Activated CD4-positive, alpha-beta T cell treated with anti-CD3 and anti-CD28 coated beads, Interleukin-2, amount 10 ng/mL, durations not matched to agents 24 days and 14 days (primary cell): ENCODE measurements at places on chromosomes 12 and 14. TPM values are rescaled to one million over a fixed set of nuclear protein-coding genes. Genes with fewer than 3 reads are reported as not detected.
A peak's percentile ranks its signal among the peaks of the same experiment; 100 is the strongest.

GRCh38 chr12:22103418-22103817 is 57.4 kb downstream of the CMAS start:
- H3K27ac ChIP-seq, result no peak overlapping the region
- no peak for DNase-seq
- peaks cover 6% of the 10 kb centered on the region for H3K4me1 ChIP-seq
- H3K4me3 ChIP-seq, result no peak overlapping the region
- H3K36me3 ChIP-seq, result no peaks in the 10 kb centered on the region
- H3K27me3 ChIP-seq, result peaks cover 8% of the 10 kb centered on the region

The C14orf180 gene
- not detected in 2 replicates for total RNA-seq

The COCH gene
- 1.1 and 1.2 TPM in 2 replicates for total RNA-seq

- no peak overlapping the region for H3K4me3 ChIP-seq
- no peak overlapping the region for H3K27ac ChIP-seq
- peaks cover 4% of the 10 kb centered on the region for H3K36me3 ChIP-seq
Observed at GRCh38 chr14:105324080-105324778, 9.7 kb downstream of the PACS2 start.

GRCh38 chr14:66645716-66646115 is 137.8 kb downstream of the GPHN start:
- no peak overlapping the region for H3K27ac ChIP-seq
- no peaks in the 10 kb centered on the region for H3K36me3 ChIP-seq
- H3K4me1 ChIP-seq, result peaks cover 16% of the 10 kb centered on the region
- no peak overlapping the region for H3K4me3 ChIP-seq

The SPIC gene
- total RNA-seq, result not detected in 2 replicates

- no peak for DNase-seq
- no peaks in the 10 kb centered on the region for H3K36me3 ChIP-seq
- H3K4me1 ChIP-seq, result no peaks in the 10 kb centered on the region
- H3K27me3 ChIP-seq, result no peaks in the 10 kb centered on the region
- no peak overlapping the region for H3K4me3 ChIP-seq
- no peak overlapping the region for H3K27ac ChIP-seq
Observed at GRCh38 chr14:27917896-27918295, 848.7 kb upstream of the FOXG1 start.

DNA sequence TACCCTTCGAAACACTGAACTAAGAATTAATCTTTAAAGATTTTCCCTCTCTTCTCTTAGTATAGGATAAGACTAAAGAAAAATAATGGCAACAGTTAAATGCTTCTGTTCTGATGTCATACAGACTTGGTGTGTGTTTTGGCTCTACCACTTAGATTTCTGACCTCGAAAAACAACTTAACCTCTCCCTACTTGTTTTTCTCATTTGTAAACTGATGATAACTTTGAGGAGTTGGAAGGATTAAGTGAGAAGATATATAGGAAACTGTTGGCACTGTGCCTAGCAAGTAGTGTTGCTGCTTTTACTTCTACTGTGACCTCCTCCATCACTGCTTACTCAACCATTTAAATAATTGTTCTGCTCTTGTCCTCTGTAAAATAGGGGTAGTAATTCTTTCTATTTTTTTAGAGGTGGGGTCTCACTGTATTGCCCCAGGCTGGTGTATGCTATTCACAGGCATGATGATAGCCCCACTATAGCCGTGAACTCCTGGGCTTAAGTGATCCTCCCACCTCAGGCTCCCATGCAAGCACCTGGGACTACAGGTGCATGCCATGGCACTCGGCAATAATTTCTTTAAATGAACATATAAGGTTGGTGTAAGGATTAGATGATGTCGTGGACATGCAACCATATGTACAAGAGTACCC is 22.4 kb downstream of the PALS1 start:
- H3K36me3 ChIP-seq, result no peaks in the 10 kb centered on the region
- H3K27me3 ChIP-seq, result no peaks in the 10 kb centered on the region
- DNase-seq, result no peak
- H3K27ac ChIP-seq, result no peak overlapping the region
- H3K4me3 ChIP-seq, result no peak overlapping the region
- H3K4me1 ChIP-seq, result peaks cover 7% of the 10 kb centered on the region

DNA sequence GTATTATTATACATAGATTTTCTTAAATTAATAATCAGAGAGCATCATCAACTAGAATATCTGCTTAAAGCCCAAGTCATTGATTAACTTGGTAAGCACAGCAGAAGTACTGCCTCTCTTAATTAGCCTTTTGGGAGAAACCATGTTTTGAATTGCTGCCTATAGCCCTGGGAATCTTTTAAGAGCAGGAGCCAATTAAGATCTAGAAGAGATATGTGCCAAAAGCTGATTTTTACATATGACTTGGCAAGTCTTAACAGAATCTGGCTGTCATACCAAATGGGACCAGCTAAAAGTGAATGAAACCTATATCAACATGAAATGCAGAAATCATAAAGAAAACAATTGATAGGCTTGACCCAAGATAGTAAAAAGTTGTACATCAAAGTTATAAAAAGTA is 23.2 kb upstream of the WNK1 start:
- no peak overlapping the region for H3K4me3 ChIP-seq
- H3K4me1 ChIP-seq, result peaks cover 39% of the 10 kb centered on the region
- H3K27ac ChIP-seq, result peak overlapping the region; percentile 46
- H3K27me3 ChIP-seq, result no peaks in the 10 kb centered on the region
- DNase-seq, result no peak

The TGM1 gene
- 5.1 and 6.2 TPM in 2 replicates for total RNA-seq

The SLC41A2 gene
- total RNA-seq, result 11.5 and 12.3 TPM in 2 replicates

DNA sequence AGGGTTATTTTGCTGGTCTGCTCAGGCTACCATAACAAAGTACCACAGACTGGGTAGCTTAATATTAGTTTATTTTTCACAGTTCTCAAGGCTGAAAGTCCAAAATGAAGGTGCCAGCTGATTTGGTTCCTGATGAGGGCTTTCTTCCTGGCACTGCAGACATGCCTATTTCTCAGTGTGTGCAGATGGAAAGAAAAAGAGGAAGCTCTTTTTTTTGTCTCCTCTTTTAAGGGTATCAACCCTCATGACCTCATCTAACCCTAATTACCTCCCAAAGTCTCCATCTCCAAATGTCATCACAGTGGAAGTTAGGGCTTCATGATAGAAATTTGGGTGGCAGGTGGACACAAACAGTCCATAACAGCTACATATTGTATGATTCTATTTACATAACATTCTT is 25.0 kb upstream of the POLR3B start:
- no peaks in the 10 kb centered on the region for H3K27me3 ChIP-seq
- DNase-seq, result no peak
- peaks cover 16% of the 10 kb centered on the region for H3K36me3 ChIP-seq
- no peaks in the 10 kb centered on the region for H3K4me1 ChIP-seq
- H3K27ac ChIP-seq, result no peak overlapping the region
- no peak overlapping the region for H3K4me3 ChIP-seq

DNA sequence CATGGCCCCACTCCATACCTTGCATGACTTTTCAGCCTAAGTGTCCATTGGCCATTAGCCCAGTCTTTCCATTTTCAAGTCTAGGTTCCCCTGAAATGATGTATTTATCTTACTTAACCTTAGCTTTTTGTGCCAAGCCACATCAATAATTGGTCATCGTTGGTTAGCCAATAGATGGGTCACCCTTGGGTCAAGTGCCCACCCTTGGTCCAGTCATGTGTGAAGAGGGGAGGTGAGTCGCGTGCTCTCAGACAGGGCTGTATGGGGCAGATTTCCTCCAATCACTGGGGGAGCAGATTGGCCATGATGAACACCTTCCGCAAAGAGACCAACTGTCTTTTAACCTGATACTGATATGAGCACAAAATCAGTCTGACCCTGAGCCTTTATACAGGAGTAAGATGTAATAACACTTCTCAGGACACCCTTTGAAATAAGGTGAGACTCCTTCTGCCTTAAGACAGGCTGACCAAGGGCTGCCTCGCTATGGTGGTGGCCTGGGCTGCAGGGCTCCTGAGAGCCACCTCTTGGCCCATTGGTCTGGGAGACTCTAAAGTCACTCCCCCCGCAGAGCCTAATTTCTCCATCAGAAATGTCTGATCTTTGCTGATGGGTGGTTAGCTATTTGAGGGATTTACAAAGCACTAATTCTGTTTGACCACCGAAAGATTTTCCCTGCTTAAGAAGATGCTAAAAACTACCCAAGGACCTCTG is 143.2 kb downstream of the ZFP36L1 start:
- DNase-seq, result no peak
- H3K4me1 ChIP-seq, result peaks cover 3% of the 10 kb centered on the region
- no peak overlapping the region for H3K27ac ChIP-seq
- no peaks in the 10 kb centered on the region for H3K36me3 ChIP-seq

- peaks cover 11% of the 10 kb centered on the region for H3K27me3 ChIP-seq
- no peak overlapping the region for H3K4me3 ChIP-seq
- peaks cover 5% of the 10 kb centered on the region for H3K4me1 ChIP-seq
- H3K36me3 ChIP-seq, result no peaks in the 10 kb centered on the region
- H3K27ac ChIP-seq, result no peak overlapping the region
Observed at GRCh38 chr12:69881771-69882170, 56.7 kb downstream of the MYRFL start.

GRCh38 chr14:37595809-37596621 is 586 bp downstream of the TTC6 start:
- peak; percentile 65 for DNase-seq
- peaks cover 71% of the 10 kb centered on the region for H3K27me3 ChIP-seq
- peaks cover 9% of the 10 kb centered on the region for H3K4me1 ChIP-seq
- peak overlapping the region; percentile 66 for H3K27ac ChIP-seq
- H3K36me3 ChIP-seq, result peaks cover 1% of the 10 kb centered on the region

DNA sequence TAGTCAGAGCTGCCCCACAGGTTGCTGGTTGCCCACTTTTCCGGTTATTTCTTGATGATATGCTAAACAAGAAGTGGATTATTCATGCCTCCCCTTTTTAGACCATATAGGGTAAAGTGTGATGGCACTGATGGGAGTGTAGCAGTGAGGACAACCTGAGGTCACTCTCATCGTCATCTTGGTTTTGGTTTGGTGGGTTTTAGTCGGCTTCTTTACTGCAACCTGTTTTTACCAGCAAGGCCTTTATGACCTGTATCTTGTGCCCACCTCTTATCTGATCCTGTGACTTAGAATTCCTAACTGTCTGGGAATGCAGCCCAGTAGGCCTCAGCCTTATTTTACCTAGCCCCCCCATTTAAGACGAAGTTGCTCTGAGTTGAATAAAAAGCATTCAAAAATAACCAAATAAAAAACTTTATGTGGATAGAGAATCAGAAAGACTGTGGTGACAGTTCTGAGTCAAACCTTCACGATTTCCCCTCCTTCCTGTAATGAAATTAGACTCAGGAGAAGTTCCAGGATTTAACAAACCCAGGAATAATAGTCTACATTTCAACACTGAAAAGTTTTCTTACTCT is 144.2 kb downstream of the PAWR start:
- no peaks in the 10 kb centered on the region for H3K36me3 ChIP-seq
- no peaks in the 10 kb centered on the region for H3K4me1 ChIP-seq
- no peak overlapping the region for H3K4me3 ChIP-seq
- DNase-seq, result no peak
- no peak overlapping the region for H3K27ac ChIP-seq

DNA sequence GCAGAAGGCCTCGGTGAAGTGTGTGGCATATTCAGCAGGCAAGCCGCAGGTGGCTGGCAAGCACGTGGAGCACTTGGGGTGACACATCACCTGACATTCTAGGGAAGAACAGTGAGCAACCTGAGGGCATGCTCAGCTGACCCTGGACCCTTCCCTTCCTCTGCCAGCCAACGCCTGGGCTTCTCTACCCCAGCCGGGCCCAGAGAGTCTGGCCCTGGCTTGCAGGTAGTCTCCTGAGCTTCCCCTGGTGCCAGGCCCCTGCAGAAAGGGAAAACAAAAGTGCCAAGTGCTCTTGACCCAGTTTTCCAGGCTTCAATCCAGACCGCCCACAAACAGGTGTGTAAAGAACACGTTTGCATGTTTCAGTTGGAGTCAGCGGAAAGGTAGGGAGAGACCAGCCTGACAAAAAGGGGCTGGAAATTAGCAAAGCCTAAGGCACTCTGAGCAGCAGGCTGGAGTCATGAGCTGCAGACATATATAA is 45.7 kb downstream of the PRKAB1 start:
- H3K4me1 ChIP-seq, result peaks cover 7% of the 10 kb centered on the region
- H3K4me3 ChIP-seq, result no peak overlapping the region
- no peak overlapping the region for H3K27ac ChIP-seq
- H3K36me3 ChIP-seq, result peaks cover 69% of the 10 kb centered on the region

The DACT1 gene
- 3.3 and 3.8 TPM in 2 replicates for total RNA-seq

DNA sequence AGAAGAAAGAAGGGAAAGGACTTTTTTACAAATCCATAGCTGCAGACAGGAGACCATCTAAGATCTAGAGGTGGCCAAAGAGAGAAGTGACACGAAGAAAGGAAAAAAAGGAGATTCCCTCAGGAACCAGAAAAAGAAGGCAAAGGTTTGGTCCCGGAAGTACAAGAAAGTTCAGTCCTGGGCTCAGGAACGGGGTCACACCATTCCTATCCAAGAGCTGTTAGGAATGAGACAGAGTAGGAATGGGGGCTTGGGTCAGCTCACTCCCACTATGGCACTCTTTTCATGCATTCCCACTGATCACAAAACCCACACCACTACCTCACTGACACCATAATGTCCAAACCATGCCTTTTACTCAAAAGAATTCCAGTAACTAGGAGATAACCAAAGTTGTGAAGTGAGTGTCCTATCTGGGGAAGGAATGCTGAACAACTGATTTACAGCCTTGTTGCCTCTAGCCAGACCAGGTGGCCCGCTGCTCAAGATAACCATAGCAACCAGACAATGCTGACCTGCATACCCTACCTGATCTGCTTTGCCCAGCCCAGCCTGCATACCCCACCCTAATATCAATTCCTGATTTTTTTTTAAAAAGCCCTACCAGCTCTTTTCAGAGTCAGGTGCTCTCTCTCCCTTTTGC is 8.4 kb downstream of the PPP2R3C start:
- peaks cover 68% of the 10 kb centered on the region for H3K36me3 ChIP-seq
- no peak overlapping the region for H3K27ac ChIP-seq
- H3K4me3 ChIP-seq, result no peak overlapping the region
- peaks cover 19% of the 10 kb centered on the region for H3K4me1 ChIP-seq
- no peak for DNase-seq

The ADAM20 gene
- total RNA-seq, result 0.19 and 0.44 TPM in 2 replicates

DNA sequence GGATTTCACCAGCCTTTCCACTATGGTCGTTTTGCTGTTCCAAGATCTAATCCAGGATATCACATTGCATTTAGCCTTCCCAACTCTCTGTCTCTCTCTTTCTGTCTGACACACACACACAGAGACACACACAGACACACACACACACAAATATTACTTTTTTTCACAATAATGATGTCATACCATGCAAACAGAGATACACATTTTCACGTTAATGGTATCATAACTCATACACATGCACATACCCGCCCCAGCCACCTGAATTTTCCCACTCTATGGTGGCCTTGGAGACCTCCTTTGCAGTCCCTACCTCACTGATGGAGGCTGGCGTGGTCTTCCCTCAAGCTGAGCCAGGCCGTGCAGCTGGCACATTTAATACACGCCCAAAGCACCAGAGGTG is 7.2 kb upstream of the MYL2 start:
- H3K36me3 ChIP-seq, result no peaks in the 10 kb centered on the region
- H3K27me3 ChIP-seq, result peaks cover 2% of the 10 kb centered on the region
- H3K4me3 ChIP-seq, result no peak overlapping the region
- no peaks in the 10 kb centered on the region for H3K4me1 ChIP-seq

DNA sequence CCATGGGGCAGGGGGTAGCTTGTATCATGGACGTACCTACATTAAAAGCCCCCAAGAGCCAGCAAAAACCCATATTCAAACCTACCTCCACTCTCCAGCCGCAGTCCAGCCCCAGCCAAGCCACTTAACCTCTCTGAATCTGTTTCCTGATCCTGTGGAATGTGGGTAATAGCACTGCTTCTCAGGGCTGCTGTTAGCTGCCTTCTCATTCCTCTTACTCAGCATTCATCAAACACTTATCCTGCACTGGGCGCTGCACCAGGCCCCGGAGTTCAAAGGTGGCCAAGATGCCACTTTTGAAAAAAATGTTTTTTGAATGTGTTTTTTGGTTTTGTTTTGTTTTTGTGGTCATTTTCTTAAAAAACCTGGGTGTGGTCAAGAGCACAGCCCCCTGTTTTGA is 237.4 kb downstream of the CHST11 start:
- peaks cover 48% of the 10 kb centered on the region for H3K36me3 ChIP-seq
- peaks cover 72% of the 10 kb centered on the region for H3K4me1 ChIP-seq
- H3K4me3 ChIP-seq, result peak overlapping the region; percentile 19
- no peak for DNase-seq
- peaks cover 2% of the 10 kb centered on the region for H3K27me3 ChIP-seq
- peak overlapping the region; percentile 96 for H3K27ac ChIP-seq
